ENCODE measurements at places on chromosomes 2 and 18.
A peak's percentile ranks its signal among the peaks of the same experiment; 100 is the strongest.

DNA sequence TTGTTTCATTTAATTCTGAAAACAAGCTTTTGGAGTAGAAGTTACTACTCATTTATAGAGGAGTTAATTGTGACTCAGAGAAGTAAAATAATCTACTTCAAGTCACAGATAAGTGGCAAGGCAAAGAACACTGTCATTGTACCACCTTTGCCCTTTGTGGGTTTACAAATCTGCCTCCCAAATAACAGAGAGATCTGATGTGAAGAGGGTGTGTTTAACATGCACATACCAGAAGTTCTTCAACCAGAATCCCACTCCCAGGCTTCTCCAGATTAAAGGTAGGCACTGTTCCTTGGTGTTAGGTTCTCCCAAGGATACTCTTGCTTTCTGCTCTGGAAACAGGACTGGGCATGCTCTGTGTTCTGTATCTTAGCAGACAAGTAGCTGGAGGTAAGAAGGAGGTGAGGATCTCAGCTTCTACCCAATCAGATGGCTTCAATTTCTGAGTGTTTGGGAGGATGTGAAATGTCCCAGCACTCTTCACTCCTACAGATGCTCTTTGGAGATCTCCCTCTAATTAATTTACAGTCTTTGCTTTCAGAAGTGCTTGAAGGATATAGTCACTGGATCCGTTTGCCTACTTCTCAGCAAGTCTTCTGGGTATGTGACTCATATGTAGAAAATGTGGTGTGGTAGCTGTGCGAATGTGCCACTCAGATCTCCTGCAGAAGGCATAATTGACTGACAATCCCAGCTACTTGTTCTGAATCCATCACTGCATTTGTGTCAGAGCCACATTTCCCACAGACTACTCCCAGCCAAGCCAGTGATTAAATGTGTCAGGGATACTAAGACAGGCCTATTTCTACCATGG is 111.1 kb downstream of the KLHL14 start:
- no peak for DNase-seq

- DNase-seq = no peak
These were observed 51.3 kb upstream of the SLC1A4 start for GRCh38 chr2:64937687-64938491.

DNA sequence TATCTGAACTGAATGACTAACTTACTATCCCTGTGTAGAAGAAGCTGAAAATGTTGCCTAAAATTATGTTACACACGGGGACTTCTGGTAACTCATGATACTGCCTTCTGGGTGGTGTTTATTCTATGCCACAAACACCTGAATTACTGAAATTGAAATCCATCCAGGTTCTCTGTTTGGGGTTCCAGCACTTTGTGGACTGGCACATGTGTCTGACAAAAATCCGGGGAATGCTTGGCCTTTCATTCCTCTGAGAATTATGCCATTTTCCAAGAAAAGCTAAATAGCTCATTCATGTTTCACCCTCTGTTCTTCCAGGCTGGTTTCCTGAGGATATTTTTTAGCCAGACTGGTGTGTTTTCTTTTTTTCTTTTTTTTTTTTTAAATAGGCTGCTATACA is 59.5 kb upstream of the POU3F3 start:
- DNase-seq = no peak

DNA sequence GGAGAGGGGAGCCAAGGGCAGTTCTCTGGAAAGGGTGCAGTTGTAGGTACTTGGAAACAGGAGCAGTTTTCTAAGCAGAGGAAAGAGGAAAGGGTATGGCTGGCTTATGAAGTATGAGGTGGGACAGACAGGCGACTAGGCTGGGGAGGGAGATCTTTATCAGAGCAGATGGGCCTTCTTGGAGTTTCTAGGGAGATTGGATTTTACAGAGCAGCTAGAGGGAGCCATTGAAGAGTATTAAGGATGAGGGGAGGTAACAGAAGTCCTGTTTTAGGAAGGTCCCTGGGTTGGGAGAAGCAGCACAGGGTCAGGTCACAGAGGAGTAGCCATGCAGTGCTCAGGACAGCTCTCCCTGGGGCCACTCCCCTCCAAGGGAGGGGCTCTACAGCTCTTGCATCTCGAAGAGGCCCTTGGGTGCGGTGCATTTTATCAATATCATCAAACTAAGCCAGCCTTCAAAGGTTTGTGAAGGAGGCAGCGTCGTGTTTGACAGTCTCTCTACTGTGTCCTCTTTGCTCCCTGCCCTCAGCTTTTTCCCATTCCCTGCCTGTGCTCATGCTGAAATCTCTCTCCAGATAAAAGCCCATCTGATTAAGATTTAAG is 154.3 kb downstream of the SETBP1 start:
- DNase-seq = no peak

GRCh38 chr2:65922030-65922429 is 489.6 kb upstream of the SPRED2 start:
- no peak for DNase-seq

DNA sequence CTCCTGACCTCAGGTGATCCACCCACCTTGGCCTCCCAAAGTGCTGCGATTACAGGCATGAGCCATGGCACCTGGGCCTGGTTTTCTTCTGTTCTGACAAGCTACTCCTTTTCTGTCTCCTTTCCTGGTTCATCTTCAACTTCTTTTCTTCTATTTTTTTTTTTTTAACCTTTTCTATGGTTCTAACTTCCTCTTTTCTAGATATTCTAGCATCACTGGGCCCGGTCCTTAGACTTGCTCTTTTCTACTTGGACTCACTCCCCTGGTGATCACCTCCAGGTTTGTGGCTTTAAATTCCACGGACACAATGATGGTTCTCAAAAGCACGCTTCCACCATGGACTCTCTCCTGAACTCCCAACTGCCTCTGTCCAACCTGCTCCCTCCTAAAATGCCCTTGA is 2.0 kb downstream of the EIF2AK2 start:
- no peak for DNase-seq

GRCh38 chr18:12257996-12258718 is 4.0 kb downstream of the CIDEA start:
- no peak for DNase-seq

DNA sequence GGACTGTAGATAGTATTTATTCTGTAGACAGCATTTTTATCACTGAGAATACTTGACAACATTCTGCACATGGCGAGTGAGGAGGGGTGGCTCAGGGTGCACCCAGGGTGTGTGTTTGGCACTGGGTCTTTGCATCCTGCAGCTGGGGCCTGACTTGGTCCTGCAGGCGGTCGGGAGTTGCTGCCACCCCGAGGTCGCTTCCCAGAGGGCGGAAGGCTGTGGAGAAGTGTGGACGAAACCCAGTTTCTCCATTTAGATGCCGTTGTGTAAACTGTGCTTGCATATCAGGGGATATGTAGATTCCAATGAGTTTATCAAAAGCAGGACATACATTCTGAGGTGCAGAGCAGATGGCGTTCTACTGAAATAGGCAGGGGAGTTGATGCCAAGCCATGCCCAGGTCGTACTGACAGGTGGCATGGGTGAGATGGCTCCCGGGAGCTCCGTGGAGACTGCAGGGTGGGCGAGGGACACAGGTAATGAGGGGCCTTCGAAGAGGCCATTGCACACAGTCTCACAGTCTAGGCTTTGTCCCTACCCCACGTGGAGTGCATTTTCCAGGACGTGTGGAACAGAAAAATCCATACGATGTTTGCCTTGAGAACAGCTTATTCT is 74.5 kb downstream of the RTP5 start:
- no peak for DNase-seq

DNA sequence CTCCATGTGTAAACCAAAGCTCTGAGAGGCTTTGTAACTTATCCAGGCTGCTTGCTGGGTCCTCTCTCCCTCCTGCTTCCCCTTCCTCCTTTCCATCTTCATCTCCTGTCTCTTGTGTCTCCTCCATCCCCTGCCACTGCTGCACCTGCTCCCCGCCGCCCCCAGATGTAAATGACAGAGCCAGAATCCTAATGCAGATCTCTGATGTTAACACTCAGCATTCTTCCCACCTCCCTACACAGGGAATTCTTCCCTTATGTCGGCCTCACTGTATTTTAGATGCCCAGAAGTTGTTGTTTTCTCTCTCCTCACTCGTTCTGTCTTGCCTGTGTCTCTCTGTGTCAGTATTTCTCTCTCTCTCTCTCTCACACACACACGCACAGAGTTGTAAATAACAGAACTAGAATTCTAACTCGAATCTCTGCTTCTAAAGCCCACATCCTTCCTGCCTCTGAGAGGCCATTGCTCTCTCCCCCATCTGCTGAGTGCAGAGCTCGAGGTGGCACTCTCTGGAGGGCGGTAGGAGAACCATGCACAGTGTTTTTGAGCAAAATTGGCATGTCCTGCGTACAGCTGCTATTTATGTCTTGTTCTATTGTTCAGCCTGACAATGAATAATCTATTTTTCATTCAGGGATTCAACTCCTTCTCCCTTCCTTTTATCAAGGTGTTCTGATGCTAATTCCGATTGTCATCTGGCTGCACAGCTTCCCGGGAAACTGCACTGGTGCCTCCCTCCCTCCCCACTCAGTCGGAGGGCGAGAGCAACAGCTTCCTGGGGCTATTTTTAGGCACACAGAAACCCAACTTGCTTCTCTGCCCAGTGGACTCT is 219.9 kb downstream of the SH3RF3 start:
- DNase-seq = peak; percentile 49
